ENCODE measurements at places on chromosomes 6 and 20. TPM values are rescaled to one million over a fixed set of nuclear protein-coding genes. Genes with fewer than 3 reads are reported as not detected.

Gene CAGE1
- under 0.01 TPM for total RNA-seq

DNA sequence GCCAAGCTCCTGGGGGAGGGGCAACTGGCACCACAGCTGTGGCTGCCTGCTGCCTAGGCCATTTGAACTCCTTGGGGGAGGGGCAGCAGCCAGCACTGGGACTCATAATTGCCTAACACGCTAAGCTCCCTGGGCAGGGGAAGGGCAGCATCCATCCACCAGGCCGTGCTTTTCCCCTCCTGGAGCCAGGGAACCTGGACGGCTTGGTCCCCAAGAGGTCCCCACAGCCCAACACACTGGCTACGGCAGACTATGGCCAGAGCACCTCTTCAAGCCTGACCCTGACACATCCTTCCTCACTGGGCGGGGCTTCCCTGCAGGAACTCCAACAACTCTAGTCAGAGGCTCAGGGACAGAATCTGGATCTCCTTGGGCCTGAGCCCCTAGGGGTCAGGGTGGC lies 269.4 kb downstream of the RNF144B start:
- DNase-seq: no peak

DNA sequence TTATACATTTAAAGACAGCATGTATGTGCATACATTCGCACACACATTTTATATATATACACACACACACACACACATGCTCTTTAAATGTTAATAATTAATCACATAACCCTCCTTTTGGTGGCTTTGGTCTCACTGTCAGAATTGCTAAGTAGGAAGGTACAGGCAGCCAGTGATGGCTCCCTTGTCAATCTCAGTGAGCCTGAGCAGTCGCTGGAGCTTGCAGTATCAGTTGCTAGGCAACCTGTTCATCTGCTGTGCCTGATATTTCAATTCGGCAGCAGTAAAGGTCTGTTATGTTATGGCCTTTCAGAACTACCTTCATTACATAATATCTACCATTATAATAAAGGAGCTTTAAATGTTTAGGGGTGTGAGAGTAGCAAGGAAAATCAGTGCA lies 374.3 kb downstream of the LMBRD1 start:
- no peak for DNase-seq

DNA sequence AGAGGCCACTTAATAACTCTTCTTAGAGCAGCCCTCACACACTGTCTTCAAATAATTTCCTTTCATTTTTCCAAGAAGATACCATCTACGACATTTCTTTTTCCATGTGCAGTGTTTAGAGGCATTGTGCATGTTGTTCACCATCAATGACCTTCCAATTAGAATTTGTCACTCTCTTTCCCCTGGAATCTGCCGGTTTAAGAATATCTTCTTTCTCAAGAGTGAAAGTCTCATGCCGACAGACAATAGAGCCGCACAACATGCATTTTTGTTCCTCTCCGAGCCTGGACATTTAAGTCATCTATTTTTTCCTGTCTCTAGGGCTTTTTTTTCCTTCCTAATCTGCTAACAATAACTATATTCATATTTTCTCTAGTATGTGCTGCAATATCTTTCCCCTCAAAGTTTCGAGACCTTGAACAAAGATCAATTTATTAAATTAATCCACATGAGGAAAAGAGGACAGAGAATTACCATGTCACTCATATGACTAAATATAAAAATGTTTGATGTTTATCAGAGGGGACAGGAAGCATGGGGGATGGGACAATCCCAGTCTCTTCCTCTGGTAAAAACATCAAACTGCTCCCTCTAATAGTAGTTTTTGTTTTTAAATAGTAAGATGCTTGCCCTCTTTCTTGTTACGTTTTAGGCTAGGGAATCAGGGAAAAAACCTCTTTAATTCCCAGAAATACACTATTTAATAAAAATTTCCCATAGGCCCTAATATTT lies 893.4 kb downstream of the C6orf118 start:
- no peak for DNase-seq

- no peak for DNase-seq
Observed at GRCh38 chr6:170066679-170067078, 224.2 kb downstream of the DLL1 start.

DNA sequence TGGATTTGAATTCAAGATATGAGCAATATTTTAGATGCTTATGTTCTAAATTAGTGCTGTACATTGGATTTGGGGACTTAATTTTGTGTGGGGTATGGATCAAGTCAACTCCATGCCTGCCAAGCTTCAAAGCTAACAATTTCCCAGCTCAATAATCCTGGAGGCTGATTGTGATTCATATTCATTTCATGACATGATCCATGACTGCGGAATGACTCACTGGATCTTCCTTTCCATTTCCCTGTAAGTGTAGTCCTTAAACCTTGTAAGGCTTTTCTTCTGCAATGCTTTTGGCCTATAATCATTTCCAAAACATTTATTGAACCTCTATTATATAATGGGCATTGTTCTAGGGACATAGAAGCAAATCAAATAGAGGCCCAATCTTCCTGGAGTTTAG lies 44.7 kb upstream of the CCN2 start:
- DNase-seq: no peak

Gene WFDC10B
- not detected for total RNA-seq

DNA sequence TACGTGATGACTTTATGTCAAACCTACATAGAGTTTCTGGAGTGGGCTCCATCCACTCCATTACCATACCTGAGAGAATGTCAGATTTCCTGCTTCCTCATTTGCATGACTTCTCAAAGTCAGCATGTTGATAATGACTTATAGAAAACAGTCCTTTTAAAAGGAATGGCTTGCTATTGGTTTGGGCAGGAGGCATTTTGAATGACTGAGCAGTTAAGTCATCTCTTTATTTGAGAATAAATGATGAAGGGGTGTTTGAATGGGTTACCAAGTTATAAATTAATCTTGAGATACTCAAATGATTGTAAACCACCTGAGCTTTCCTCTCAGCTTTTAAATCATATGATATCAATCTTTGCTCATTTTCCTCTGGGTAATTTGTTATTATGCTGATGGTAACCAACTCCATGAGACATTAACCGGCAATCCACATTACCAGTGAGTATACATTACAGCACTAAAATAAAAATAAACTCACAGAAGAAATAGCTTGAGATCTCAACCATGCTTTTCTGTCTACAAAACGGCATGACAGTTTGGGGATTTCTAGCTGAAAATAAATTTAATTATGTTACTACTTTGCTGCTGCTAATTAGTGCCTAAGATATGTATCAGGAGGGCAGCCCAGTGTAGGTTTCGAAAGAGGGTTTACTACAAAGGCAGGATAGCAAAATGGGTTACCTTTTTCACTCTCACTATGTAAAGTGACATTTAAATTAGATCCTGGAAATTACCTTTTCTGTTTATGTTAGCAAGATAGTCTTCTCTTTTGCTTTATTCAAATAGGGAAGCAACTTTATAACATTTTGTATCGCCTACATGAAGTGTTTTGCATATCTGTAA lies 78.8 kb downstream of the RPS12 start:
- no peak for DNase-seq

- DNase-seq: no peak
Observed at GRCh38 chr6:137417396-137417795, 76.8 kb downstream of the OLIG3 start.

Gene CD24
- 1,048 TPM for total RNA-seq

GRCh38 chr20:10721976-10722375 lies 48.2 kb upstream of the JAG1 start:
- no peak for DNase-seq

All from occipital lobe (tissue), 3 donors.